Stimulated activated naive CD4-positive, alpha-beta T cell treated with Interleukin-2 at 50 U/mL for 16 hours (primary cell): ENCODE measurements at places on chromosomes 11 and 22.

DNA sequence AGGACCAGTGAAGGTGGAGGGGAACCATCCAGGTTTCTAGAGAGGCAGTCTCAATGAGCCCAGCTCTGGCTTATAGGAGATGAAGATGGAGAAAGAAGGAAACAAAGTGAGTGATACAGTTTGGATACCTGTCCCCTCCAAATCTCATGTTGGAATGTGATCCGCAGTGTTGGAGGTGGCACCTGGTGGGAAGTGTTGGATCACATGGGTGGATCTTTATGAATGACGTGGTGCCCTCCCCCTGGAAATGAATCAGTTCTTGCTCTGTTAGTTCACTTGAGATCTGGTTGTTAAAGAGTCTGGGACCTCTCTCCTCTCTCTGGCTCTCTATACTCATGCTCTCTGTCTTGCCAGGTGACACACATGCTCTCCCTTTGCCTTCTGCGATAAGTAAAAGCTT is 393.1 kb upstream of the NARS2 start:
- DNase-seq, result no peak

- no peak for DNase-seq
Measured at GRCh38 chr22:48474881-48475280, 1352.8 kb downstream of the BRD1 start.

- DNase-seq, result no peak
Measured at GRCh38 chr11:68403831-68404230, 56.7 kb upstream of the PPP6R3 start.

- DNase-seq, result no peak
Measured at GRCh38 chr22:40241200-40241763, 63.6 kb downstream of the TNRC6B start.

DNA sequence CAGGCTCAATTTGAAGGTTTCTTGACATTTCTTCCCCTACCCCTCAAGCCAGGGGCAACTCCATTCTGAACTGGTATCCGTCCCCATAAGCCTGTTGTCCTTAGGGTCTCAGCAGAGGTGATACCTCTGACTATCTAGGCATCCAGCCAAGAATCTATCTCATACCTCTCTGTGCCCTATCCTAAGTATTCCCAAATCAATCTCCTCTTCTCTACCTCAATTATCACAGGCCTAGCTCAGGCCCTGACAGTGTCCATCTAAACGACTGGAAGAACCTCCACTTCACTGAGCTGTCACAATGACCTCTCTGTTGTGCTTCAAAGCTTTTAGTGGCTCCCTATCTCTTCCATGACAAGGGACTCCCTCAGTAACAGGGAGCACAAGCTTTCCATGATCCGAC is 26.9 kb downstream of the HIRA start:
- DNase-seq, result no peak

GRCh38 chr11:73182824-73183321 is 35.2 kb upstream of the P2RY2 start:
- no peak for DNase-seq

- no peak for DNase-seq
Measured at GRCh38 chr11:111974446-111974845, 37.3 kb downstream of the DIXDC1 start.

DNA sequence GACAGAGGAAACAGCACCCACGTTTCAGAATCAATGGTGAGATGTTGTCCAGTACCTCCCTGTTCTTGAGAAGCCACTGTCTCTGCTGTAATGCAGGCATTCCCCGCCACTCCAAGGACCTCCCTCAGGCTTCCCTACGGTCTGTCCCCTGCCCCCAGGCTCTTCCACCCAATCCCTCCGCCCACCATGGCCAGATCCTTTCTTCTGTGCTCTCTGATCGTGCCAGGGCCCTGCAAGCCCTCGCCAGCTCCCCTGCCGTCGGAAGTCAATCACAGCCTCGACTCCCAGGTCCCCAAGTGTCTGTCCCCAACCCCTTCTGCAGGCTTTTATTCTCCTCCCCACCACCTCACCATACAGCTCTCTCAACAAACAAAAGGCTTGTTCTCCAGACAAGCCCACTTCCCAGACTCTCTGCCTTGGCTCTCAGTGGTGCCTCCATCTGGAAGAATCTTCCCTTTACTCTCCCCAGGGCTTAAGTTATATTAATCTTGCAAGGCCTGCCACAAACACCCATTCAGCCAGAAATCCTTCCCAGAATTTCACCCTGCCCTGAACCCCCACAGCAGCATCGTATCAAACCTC is 13.7 kb downstream of the SCN4B start:
- DNase-seq, result no peak
